Suppressor macrophage (primary cell): ENCODE measurements at places on chromosomes 4 and X.
A peak's percentile ranks its signal among the peaks of the same experiment; 100 is the strongest.

- no peak for DNase-seq
Measured at GRCh38 chr4:159902648-159903047, 799.8 kb downstream of the RAPGEF2 start.

DNA sequence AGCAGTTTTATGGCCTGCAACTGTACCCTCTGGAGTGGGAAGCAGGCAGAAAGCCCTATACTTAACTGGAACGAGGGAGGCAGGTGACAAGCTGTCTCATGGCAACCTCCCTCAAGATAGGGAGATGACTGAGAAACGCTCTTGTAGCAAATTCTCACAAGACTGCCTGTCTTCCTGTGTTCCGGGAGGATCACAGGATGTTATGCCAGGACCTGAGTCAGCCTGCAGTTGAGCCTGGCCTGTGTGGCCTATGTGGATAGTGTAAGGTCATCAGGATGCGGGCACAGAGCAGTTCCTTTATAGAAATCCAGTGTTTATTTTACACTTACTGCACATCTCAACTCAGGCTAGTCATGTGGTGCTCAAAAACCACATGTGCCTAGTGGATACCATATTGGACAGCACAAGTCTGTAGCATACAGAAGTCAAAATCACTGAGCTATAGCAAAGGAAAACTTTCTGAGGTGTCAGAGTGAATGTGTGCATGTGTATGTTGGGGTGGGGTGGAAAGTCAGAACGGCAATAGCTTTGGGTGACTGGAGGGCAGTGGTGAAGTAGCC is 25.2 kb downstream of the TAF7L start:
- no peak for DNase-seq

GRCh38 chrX:63284659-63285058 is 66.5 kb downstream of the SPIN4 start:
- DNase-seq: no peak

DNA sequence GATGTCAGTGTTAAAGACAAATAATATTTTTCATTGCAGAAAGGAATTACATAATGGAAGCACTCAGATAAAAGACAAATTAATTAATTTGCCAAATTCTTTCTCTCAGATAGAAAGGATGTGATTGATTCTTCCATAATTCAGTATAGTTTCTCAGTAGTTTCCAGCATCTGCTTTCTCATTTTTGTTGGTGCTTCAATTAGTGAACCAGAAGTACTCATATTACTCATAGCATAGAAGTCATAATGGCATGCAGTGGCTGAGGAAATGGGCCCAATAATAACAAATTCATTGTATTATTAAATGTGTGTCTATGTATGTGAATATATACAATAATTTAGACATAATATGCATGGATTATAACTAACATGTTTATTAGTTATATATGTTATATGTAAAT is 393.3 kb upstream of the TRAM1L1 start:
- DNase-seq: no peak

- no peak for DNase-seq
Measured at GRCh38 chr4:185352202-185352601, 43.5 kb downstream of the LRP2BP start.

GRCh38 chrX:4268676-4269075 is 555.2 kb upstream of the PRKX start:
- no peak for DNase-seq

DNA sequence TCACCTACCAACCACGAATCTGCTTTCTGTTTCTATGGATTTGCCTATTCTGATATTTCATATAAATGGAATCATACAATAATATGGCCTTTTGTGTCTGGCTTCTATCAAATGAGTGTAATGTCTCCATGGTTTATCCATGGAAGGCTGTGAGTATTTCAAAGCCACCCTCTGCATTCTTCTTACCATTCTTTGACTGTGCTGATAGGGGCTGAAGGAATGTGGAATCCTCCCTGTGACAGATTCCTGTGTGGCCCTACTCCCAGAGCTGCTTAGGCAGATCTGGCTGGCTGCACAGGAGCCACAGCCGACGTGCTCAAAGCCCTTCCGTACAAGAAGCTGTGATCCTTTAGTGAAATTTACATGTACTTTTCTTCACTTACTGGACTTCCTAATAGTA is 163.2 kb downstream of the HS6ST2 start:
- no peak for DNase-seq

- no peak for DNase-seq
Measured at GRCh38 chr4:109912706-109913595, at the start of gene EGF. EGF (plus strand) TSS chr4:109912883; CDS start chr4:109913336, 453 bp downstream.

- DNase-seq: peak; percentile 82
Measured at GRCh38 chr4:142817442-142817841, 28.7 kb downstream of the INPP4B start.

DNA sequence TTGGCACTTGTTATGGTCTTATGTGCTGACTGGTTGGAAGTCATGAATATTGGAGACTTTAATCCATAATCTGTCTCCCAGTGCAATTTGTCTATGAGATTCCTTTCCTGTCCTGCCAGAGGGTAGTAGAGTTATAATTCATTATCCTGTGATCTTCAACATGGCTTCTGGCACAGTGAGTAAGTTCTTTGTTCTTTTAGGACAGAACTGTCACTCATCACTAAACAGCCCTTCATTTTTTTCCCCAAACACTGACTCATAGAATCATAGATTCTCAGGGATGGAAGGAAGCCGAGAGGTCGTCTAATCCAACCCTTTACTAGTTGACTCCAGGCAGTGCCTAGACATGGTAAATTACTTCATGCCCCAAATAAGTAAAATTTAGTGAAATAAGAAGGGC is 78.4 kb downstream of the LUZP4 start:
- no peak for DNase-seq

GRCh38 chrX:79336869-79337815 is 30.0 kb downstream of the ITM2A start:
- DNase-seq: no peak

GRCh38 chr4:7841894-7842293 is 97.8 kb downstream of the AFAP1 start:
- DNase-seq: no peak

DNA sequence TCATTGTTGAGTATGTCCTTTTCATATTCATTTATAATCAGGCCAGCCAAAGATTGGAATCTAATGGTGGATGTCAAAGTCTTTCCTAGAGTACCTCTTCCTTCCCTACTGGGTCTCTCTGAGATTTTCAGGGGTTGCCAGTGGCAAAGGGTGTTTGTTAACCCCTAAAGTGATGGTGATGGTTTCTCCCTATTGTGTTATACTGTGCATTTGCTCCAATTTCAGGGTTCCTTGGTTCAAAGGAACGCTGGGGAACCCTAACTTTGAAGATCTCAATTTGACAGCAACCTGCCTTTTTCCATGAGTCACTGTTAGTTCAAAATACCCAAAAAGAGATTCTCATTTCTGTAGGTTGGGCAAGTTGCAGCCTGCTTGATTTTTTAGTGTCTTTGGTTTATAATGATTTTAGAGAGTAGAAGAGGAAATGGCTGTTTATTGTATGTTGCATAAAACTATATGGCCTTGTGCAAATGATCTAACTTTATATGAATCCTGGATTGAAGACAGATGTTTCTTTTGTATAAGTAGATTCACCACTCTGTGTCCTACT is 23.0 kb downstream of the GAB1 start:
- DNase-seq: no peak

- no peak for DNase-seq
Measured at GRCh38 chr4:121668368-121669162, 28.2 kb downstream of the ANXA5 start.

GRCh38 chr4:31041385-31041784 is 321.2 kb downstream of the PCDH7 start:
- DNase-seq: no peak

DNA sequence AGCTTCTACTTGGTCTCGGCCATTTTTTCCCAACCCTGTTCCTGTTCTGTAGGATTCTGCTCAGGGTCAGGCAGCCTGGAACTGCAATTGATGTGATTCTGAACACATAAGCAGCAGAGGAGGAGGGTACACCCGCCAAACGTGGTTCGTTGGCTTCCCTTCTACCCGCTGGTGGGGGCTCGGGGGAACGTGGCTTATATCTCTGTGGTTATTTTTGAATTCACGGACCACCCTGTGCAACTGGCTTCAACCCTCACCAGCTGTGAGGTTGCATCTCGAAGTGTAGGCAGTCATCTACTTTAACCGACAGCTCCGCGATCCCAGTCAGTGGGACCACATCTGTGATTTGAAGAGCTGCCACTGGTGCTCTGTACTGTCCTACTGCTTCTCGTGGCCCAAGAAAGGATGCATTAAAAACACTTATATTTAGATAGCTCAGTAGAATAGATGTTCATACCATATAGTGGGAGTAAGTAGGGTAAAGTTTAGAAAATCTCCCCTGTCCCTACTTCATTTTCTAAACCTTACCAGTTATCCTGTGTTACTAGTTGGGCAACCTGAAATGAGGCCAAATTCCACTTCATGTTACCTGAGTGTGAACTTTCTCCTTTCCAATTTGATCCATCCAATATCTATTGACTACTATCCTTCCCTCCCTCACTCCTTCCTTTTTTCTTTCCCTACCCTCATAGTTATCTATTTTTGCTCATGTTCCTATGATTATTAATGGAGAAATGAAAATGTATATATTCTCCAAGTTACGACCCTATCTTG is 80.4 kb upstream of the BCOR start:
- DNase-seq: peak; percentile 16

DNA sequence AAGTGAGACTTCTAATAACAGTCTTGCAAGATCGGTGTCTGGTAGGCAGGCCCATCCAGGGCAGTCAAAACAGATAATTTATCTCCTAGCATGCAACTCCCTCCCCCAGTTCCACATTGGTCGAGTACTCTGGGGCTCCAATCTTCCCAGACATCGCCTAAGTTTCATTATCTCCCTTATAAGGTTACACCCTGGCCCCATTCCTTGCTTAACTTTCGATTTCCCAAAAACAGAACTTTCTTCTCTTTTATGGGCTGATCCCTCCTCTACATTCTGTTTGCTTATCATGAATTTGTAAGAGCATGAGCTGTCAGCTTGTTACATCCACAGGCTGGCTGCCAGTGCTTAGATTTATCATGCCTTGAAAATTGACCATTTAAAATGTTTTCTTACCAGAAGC is 471.3 kb downstream of the TECRL start:
- no peak for DNase-seq

DNA sequence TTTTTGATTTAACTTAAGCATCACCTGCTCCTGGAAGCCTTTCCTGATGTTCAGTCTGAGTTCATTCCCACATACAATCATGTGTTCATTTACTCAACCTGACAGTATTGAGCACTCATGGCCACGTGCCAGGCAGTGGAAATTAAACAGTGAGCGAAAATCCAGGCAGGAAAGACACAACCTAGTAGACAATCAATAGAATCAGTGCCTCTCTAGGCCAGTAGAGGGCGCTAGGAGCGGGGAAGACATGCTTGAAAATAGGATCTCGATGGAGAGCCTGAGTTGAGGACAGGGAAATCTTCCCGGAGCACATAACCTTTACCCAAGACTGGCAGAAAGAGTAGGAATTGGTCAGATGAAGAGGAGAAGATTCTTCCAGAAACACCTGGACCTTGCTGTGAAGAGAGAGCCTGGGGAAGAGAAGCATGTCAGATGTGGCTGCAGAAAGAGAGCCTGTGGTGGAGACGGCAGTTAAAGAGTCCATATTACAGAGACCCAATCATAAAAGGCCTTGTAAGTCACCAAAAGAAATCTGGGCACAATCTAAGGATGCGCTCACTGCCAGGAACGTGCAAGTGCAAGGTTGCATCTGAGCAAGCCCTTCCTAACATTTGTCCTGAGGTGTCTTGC is 103.5 kb downstream of the LDB2 start:
- DNase-seq: peak; percentile 72

DNA sequence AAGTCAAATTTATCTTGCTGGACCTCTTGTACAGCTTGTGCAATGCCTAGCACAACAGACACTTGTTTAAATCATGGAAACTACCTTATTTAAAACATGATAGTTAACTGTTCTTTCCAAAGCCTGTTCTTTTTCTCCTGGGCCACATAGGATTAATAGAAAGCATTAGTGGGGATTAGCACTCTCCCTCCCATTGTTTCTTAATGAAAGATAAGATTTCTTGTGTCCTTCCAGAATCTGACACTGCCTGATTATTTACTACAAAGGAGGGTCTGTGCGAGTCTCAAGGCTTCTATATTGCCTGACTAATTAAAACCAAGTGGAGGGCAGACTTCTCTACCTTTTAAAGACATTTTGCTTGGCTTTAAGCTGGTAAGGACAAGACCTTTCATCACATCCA is 8.5 kb upstream of the ELMOD2 start:
- DNase-seq: no peak

- no peak for DNase-seq
Measured at GRCh38 chr4:125169192-125169591, 145.6 kb upstream of the FAT4 start.

GRCh38 chr4:173538148-173538908 is 8.3 kb upstream of the HAND2 start:
- no peak for DNase-seq

DNA sequence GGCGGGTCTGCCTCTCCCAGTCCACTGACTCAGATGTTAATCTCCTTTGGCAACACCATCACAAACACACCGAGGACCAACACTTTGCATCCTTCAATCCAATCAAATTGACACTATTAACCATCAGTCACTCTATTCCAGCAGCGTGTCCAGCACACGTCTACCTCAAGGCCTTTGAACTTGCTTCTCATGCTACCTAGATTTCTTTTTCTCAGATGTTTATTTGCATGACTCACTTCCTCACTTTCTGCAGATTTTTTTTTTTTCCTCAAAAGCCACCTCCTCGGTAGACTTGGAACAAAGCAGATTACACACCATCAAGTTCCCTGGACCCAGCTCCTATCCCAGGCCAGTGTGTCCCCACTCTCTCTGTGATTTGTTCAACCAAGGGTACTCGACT is 49.5 kb downstream of the SUPT20HL2 start:
- no peak for DNase-seq

DNA sequence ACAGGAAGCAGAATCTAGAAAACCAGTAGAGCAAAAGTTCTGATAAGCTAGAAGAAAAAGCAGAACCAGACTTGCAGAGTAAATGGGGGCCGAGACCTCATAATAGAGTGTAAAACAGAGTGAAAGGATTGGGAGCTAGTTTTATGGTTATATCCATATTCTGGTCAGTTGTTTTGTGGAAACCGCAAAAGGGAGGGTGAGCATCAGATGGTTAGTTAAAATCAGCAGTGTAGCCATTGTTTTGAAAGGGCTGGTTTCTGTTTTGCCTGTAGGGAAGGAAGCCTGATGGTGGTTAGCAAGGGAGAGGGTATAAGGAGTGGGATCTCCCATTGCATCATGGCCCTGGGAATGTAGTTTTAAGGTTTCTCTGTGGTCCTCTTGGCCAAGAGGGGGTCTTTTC is 17.2 kb upstream of the CCNI start:
- DNase-seq: peak; percentile 50

DNA sequence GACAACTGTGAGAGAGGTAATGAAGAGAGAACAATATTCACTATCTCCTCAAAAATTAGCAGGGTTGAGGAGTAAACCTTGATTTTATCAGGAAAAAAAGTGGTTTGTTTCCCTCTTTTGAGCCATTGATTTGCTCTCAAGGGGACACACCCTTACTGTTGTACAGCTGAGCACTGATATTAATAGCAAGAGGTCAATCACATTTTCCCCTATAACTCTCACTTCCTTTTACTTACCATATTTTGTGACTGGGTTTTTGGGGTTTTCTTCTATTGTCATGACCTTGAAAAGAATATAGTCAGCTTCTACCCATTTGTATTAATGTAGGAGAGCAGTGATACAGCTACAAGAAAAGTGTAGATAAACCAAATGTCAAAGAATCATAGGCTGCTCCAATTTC is 70.2 kb upstream of the LONRF3 start:
- no peak for DNase-seq

GRCh38 chr4:23680671-23681518 is 209.0 kb downstream of the PPARGC1A start:
- no peak for DNase-seq
